ENCODE measurements at places on chromosomes 5 and 9.
A peak's percentile ranks its signal among the peaks of the same experiment; 100 is the strongest.

GRCh38 chr5:172591636-172592035, 49.4 kb upstream of the NEURL1B start:
- DNase-seq = no peak

- no peak for DNase-seq
Measured at GRCh38 chr5:83026930-83027687, 50.1 kb downstream of the TMEM167A start.

DNA sequence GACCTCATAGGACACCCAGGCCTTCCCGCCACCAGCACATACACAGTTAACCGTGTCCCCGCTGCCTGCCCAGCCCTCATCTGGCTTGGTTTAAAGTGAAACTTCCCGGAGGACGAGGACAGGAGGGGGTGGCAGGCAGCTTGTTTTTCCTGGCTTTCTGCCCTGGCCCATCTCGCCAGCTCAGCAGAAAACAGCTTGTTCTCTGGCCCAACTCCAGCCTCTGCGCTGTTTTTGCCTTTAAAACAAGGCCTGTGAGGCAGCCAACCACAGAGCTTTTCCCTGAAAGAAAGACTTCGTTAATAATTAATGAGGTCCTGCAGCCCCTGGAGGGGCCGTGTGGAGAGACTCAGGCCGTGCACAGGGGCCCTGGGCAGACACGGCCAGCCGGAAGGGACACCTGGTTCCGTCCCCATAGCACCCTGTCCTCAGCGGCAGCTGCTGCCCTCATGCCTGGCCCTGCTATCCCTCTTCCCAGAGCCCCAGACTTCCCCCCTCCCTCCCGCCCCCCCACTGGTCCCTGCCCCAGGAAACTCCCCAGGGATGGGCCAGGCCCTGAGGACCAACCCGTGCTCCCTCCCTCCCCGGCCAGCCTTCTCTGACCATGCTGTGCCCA, 108.7 kb downstream of the RXRA start:
- DNase-seq = no peak

- DNase-seq = peak; percentile 35
Measured at GRCh38 chr9:136791516-136792276, 552 bp downstream of the TMEM141 start.

- no peak for DNase-seq
Measured at GRCh38 chr9:117747386-117747970, 43.3 kb downstream of the TLR4 start.

- no peak for DNase-seq
Measured at GRCh38 chr9:101445353-101446029, 9.9 kb upstream of the ALDOB start.

- no peak for DNase-seq
Measured at GRCh38 chr9:135256581-135257354, 169.3 kb downstream of the OLFM1 start.

- DNase-seq = no peak
Measured at GRCh38 chr5:73122875-73123810, 2.8 kb downstream of the TMEM171 start.

GRCh38 chr5:7246287-7246686, 149.7 kb upstream of the ADCY2 start:
- DNase-seq = no peak

DNA sequence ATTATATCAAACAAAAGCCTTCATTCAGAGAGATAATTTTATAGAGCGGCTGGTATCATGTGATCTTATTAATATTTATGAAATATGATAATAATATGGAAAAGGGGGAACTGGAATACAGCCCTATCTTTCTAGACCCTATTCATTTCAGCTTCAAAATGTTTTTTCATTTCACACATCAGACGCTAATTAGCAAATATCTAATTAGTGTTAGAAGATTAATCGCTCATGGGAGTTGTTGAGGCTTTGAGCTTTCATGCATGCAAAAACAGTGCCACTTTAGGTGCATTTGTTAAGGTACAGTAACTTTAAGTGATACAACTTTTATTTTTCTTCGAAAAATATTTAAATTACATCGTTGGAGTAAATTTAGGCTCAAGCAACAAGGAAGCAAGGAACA, 751.7 kb upstream of the WWC1 start:
- no peak for DNase-seq

DNA sequence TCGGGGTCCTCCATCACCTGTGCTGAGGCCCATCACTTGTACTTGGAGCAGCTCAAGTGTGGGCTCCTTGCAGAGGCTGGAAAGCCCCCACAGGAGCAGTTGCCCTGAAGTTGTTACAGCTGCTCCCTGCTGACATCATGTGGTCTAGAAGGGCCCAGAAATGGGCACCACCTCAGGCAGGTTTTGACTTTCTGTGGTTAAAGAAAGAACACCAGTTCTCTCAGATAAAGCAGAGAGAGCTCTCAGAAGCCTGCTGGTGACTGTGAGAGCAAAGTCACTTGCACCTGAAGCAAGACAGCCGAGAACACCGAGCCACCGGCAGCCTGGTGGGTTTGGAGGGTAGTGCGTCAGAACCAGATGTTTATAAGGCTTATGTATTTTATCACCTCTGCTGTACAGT, 70.4 kb downstream of the MVB12B start:
- peak; percentile 47 for DNase-seq

- DNase-seq = no peak
Measured at GRCh38 chr9:1938675-1939170, 76.4 kb upstream of the SMARCA2 start.

DNA sequence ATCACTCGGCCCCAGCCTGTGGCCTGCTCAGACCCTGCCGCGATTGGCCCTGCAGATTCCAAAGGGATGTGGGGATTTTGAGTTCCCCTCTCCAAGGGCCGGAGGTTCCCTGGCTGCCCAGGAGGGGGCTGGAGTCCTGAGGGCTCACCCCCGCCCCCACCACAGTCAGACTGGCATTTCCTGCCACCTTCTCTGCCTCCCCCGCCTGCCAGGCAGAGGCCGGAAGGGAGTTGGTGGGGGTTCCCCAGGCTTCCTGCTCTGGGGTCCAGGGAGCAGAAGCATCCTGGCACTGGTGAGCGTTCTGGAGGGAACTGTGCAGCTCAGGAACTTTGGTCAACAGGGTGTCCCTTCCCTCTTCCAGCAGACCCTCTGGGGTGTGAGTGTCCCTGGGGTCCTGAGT, 70.6 kb downstream of the RXRA start:
- DNase-seq = no peak

- DNase-seq = no peak
Measured at GRCh38 chr9:136133191-136133958, 14.7 kb upstream of the TMEM250 start.

DNA sequence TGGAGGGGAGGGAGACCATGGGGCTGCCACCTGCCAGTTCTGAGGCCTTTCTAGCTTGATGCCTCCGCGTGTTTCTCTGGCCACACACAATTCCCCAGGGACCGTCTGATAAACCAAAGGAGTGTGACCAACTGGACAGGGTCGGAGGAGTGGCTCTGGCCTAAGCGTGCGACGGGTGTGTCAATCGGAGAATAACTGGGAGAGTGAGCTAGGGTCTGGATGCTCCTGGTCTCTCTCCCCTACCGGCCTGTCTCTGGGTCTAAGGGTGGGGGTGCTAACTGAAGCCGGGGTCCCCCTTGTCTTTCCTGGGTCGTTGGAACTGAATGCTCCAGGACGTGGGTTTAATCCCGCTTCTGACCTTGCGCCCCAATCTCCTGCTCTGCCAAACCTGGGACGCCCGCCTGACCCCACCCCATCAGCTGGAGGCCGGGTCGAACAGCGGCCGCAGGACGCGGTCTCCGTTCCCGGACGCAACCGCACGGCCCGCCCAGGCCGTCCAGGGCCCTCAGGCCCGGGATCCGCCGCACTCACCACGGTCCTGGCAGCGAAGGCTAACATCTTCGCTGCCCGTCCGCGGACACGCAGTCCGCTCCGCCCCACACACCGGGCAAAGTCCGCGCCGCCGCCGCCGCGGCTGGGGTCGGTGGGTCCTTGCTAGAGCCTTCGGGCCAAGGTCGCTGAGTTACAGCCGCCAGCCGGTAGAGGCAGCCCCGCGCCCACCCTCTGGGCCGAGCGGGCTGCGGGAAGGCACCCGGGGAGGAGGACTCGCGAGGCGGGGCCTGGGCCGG, 447 bp downstream of the CRAT start:
- no peak for DNase-seq

DNA sequence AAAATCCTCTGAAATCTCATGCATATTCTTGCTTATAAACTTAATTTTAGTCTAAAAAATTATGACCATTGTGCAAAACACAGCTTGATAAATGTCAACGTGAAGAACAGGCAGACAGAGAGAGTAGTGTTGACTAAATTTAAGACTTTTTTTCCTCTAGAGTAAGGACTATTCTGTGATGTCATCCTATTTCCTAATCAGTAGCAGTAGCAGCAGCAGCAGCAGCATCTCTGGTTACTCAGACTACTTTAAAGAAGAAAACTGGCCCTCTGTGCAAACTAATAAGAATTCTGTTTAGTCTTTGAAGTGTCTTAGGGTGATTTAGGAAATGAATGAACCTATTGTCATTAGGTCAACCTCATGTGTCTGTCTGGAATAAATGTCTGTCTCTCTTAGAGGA, 403.0 kb downstream of the HINT1 start:
- no peak for DNase-seq

DNA sequence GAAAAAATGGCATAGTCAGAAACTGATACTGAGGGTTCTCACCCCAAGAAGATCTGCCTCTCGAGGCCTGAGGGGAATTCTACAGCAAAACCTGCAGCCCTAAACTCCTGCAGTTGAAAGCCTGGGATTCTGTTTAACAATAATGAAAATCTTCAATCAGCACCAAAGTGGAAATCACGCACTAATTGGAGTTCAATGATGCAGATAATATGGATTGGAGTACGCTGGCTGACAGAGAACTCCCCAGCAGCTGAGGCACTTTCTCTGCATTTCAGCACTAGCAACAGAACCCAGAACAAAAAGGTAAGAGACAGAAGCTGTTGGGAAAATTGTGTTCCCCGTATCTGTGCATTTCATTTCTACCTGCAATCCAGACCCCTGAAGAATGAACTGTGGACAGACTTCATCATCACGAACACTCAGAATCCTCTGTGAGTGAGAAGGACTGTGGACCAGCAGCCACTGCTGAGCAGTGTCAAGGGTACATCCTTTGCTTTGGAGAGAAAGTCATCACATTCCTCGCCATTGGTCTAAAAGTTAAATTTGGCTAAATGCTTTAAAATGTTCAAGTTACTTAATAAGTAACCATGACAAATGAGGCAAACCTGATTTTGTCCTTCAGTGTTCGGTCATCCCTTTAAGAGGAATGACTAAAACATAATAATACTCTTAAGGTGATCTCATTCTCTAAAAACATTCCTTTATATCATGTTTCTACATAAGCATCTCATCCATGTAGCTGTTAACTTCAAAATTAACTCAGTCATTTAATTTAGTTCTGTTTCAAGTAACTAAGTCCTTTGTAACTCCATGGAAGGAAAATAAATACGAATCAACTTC, 126.1 kb downstream of the GAS1 start:
- no peak for DNase-seq
